ENCODE measurements at places on chromosomes 4 and X.

GRCh38 chr4:3639613-3640586 lies 107.7 kb upstream of the LRPAP1 start:
- DNase-seq: no peak

DNA sequence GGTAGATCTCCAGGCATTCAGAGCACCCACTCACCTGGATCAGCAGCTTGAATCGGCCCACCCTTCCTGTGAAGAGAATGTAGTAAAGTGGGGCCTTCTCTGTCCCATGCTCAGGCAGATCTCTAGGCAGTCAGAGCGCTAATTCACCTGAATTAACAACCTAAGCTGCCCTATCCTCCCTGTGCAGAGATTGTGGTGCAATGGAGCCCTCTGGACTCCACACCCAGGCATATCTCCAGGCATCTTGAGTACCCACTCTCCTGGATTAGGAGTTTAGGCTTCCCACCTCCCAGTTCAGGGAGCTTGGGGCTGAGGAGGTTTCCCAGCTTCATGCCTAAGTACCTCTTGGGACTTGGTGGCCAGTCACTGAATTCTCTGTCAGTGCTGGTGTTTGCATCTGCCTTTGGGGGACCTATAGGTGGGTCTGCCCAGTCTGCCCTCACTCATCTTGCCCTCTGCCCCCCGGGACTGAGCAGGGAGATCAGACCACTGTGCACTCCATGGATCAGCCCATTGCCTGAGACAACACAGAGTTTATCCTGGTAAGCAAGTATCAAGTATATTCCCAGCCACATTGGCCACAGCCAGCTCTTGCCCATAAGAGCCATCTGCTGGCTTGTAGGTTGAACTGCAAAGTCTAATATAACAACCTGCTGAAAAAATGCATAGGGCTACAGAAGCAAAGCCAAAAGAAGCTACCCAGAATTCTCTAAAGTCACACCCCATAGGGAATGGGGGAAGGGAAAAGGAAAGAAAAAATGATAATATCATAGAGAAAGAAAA lies 372.9 kb downstream of the KLHL13 start:
- no peak for DNase-seq

DNA sequence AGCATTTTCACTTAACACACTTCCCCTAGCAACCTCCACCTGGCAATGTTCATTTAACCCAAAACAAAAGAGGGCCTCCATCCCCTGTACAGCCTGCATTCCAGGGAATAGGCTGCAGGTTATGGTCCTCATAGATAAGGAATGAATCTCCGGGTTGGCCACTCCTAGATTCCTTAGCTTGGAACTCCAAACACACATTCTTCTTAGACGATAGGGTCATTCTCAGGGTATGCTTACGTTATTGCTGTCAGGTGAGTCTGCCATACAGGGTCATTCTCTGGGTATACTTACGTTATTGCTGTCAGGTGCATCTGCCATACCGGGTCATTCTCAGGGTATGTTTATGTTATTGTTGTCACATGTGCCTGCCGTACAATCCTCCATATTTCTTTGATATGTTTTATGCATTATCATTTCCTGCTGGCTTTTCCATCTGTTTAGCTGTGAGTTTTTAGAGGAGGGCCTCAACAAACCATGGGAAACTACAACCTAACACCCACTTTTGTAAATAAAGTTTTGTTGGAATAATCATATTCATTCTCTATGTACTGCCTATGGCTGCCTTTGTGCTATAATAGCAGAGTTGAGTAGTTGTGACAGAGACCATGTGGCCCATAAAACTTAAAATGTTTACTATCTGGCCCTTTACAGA lies 8.2 kb upstream of the AFF1 start:
- no peak for DNase-seq

GRCh38 chr4:147776716-147777115 lies 44.8 kb downstream of the ARHGAP10 start:
- no peak for DNase-seq

All from stimulated activated CD4-positive, alpha-beta T cell treated with anti-CD3 and anti-CD28 coated beads, Interleukin-2, amount 100 ng/mL, for 48 hours (primary cell).